Stimulated activated CD8-positive, alpha-beta memory T cell treated with anti-CD3 and anti-CD28 coated beads, Interleukin-15, amount 100 ng/mL, for 48 hours (primary cell): ENCODE measurements at places on chromosomes 7 and 10.
A peak's percentile ranks its signal among the peaks of the same experiment; 100 is the strongest.

DNA sequence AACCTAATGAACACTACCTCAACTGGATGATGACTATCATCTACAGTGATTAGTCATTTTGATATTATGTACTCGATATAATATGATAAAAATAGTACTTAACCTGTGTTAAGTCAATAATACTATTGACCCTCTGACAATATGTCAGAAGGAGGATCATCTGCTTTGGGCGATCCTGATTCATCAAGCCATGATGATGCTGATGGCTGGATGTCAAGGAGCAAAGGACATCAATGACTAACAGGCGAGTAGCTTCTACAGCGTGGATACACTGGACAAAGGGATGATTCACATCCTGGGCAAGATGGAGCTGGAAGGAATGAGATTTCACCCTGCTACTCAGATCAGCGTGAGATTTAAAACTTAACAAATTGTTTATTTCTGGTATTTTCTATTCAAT lies 94.4 kb upstream of the SKAP2 start:
- DNase-seq, result no peak

GRCh38 chr7:126605056-126605455 lies 647.7 kb downstream of the GRM8 start:
- DNase-seq, result no peak

GRCh38 chr10:99788598-99789256 lies 6.3 kb downstream of the ABCC2 start:
- no peak for DNase-seq

GRCh38 chr10:79268161-79268601 lies 79.1 kb upstream of the PPIF start:
- DNase-seq, result no peak

DNA sequence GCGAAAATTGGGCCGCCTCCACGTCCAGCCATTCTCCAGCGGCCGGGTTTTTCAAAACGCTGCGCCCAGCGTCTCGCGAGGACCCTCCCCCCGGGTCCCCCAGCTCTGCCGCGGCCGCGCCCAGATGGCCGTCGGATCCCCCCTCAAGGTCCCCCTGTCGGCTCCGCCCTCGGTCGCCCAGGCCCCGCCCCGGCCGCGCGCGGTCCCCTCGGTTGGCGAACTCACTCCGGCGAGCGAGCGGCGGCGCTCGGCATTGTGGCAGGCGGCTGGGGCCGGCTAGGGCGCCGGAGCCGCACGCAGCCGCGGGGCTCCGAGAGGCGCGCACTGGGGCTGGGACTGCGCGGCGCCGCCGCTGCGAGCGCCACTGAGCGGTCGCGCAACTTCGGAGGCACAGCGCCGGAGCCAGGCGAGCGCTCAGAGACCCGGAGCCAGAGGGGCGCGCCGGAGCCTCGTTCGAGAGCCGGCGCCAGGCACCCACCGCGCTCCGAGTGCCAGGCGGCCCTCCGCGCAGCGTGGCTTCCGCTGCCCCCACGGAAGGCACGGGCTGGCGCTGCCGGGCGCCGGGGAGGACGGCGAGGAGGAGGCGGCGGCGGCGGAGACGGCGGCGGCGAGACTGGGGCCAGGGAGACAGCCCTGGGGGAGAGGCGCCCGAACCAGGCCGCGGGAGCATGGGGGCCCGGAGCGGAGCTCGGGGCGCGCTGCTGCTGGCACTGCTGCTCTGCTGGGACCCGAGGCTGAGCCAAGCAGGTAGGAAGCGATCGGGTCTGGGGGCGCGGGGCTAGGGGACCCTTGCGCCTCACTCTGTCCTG lies at the start of gene UNC5B:
TSS of gene UNC5B (plus strand) at position 253 of the 809 bp plus-strand sequence. CDS start at position 669, 416 bp downstream.
- DNase-seq, result peak; percentile 51

GRCh38 chr7:48053736-48054135 lies 18.4 kb downstream of the C7orf57 start:
- DNase-seq, result no peak

DNA sequence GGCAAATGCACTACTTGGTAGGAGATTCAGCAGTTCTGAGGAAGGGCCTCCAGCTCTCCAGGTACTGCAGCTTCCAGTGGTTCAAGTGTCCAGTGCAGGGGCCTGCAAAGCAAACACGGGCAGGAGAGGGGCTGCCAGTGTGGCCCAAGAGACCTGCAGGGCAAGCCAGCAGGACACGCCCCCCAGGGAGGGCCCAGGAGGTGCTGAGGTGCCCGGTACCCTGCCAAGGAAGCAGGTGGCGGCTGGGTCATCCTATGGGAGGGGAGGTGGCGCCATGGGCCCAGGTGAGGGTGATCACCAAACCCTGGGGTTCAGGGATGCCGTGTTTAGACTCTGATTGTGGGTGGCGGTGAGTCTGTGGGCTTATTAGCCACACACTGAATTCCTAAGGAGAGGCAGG lies 45.7 kb downstream of the PARP12 start:
- DNase-seq, result no peak

- DNase-seq, result no peak
These were observed 15.0 kb upstream of the AKR1B1 start for GRCh38 chr7:134473861-134474291.

DNA sequence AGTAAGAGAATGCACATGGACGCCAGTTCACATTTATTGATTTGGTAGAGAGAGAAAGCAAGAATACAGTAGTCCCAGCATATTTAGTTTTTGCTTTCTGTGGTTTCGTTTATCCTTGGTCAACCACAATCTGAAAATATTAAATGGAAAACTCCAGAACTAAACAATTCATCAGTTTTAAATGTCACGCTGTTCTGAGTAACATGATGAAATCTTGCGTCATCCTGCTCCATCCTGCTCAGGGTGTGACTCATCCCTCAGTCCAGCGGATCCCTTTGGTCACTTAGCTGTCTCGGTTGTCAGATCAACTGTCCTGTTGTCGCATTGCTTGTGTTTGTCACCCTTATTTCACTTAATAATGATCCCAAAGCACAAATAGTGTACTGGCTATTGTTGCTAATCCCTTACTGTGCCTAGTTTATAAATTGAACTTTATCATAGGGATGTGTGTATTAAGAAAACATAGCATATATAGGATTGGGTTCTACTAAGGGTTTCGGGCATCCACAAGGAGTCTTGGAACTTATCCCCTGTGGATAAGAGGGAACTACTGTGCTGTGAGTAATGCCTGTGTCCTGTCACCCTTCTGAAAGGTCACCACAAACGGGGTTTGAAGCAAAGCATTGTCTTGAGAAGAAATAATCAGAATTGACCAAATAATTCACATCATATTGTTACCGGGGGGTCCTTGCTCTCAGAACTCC lies 73.6 kb downstream of the OTUD1 start:
- DNase-seq, result no peak

DNA sequence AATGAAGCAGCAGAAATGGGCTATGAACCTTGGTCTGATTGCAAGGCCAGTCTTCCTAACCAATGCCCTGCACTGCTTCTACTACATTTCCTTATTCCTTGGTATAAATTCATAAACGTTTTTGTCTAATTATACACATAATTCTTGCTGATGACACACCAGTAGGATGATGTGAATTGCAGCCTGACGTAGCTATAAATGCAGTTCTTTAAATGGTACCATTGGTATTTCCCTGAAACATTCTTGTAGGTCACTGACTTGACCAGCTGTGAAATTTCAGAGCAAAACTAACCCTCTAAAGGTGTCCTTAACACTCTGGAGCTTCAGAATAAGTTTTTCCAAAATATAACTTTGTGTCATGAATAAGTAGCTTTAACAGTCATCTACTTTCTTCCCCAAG lies 50.8 kb downstream of the IFIT5 start:
- no peak for DNase-seq

GRCh38 chr10:33799281-33799943 lies 464.9 kb upstream of the NRP1 start:
- no peak for DNase-seq

DNA sequence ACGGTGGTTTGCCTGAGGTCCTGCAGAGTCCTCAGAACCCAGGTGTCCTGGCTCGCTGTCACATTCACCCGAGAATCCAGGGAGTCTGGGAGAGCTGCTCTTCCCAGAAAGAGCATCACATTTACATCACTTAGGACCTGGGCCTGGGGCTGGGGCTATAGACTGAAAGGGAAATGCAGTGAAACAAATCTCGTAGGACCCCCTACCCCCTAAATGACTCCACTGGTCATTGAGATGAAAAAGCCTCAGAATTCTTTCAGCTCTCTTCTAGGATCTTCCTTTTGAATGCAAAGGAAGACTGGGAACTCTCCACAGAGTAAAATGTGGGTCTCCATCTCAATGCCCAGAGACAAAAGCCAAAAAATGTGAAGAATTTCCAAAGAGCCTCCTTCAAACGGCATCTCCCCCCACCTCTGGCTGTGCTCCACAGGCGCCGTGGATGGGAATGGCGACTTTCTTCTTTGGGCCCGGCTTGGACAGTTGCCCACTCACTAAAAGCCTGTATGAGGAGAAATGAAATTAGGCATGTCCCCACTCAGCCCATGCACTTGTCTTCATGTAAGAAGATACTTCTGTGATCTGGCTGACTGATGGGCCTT lies 49.0 kb upstream of the PODXL start:
- no peak for DNase-seq
